ENCODE measurements at places on chromosomes 13 and 19.

GRCh38 chr19:18229474-18229873, 3.2 kb upstream of the PDE4C start:
- DNase-seq, result no peak

DNA sequence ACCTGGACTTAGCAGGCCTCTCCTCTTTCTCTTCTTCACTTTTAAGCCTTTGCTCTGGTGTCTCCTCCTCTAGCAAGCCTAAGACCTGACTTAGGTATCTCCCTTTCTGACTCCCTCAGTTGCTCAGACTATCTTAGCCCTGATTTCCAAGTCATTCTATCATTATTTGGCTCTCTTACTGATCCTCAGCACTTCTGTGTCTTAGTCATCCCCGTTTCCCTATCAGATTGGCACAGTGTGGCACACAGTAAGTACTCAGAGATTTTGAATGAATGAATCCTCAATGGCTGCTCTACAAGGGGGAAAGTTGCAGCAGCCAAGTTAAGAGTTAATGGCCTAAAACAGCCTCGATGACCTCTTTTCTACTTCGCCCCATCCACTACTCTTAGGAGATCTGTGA, 8.2 kb downstream of the KCTD12 start:
- no peak for DNase-seq

DNA sequence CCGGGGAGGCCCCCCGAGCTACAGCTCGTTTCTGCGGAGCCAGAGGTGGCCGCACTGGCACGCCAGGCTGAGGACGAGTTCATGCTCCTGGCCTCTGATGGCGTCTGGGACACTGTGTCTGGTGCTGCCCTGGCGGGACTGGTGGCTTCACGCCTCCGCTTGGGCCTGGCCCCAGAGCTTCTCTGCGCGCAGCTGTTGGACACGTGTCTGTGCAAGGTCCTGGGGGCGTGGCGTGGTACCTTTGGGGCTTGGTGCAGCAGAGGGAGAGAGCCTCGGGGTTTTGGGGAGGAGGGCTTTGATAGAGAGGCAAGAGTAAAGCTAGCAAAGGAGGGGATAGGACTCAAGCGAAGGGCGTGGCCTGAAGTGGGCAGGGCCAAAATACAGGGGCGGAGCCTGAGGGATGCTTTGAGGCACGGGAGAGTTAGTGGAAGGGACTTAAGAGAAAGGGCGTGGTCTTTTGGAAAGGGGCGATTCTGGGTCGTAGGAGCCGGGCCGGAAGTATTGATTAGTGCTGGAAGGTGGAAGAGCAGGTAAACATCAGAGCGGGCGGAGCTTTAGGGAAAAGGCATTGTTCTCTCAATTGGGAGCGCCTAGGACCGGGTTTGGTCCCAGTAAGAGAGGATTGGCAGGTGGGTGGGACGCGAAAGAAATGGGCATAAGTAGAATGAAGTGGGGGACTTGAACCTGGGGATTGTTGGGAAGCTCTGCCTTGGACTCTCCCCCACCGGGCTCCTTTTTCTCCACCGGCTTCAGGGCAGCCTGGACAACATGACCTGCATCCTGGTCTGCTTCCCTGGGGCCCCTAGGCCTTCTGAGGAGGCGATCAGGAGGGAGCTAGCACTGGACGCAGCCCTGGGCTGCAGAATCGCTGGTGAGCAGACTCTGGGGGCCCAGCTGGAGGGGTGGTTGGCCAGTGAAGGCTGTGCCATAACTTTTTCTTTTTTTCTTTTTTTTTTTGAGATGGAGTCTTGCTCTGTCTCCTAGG, 1.2 kb downstream of the PPM1N start:
- DNase-seq, result peak; percentile 72

GRCh38 chr13:112790735-112791641, 101.2 kb downstream of the ATP11A start:
- no peak for DNase-seq

DNA sequence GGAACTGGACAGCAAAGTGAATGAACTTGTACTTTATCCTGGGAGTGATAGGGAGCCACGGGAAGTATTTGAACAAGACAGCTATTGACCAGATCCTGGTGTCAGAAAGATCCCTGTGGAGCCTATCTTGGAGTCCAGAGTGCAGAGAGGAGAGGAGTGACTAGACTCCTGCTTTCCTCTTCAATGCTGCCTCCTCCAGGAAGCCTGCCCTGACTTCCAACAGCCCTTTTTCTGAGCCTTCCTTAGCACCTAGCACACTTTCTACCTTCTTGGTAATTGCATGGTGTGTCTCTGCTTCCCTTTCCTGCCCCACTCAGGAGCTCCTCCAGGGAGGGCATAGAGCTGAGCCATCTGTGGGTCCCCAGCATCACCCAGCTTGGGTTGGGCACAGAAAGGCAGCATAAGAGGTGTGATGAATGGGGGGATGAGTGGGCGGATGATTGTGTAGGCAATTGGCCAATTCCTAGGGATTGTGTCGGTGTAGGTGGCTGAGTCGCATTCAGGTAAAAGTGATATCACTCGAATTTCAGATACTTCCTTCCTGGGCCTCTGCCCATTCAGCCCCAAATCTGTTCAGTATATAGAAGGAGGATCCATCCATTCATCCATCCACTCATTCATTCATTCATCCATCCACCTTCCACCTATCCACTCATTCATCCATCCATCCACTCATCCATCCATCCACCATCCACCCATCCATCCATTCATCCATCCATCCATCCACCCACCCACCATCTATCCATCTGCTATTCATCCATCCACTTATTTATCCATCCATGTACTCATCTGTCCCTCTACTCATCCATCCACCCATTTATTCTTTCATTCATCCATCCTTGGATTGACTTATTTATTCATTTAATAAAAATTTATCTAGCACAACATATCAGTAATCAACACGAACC, 26.9 kb downstream of the CYP4F22 start:
- DNase-seq, result no peak
